ENCODE measurements at places on chromosomes 5 and 9. TPM values are rescaled to one million over a fixed set of nuclear protein-coding genes. Genes with fewer than 3 reads are reported as not detected.

DNA sequence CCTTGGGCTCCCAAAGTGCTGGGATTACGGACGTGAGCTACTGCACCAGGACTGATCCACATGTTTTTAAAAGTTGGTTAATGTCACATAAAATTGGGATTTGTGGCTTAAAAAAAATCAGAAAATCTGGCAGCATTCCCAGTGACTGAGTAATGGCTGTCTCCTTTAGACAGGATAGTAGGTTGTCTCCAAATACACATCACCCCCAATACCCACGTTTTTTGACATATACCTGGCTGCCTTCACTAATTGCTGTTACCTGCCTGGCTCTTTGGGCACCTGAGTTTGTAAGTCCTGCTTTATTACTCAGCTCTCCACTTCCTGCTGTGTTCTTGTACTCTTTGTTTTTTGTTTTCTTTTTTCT, 84.8 kb downstream of the KDM4C start:
- DNase-seq, result peak; percentile 69

The FOXD4L6 gene
- total RNA-seq, result not detected

DNA sequence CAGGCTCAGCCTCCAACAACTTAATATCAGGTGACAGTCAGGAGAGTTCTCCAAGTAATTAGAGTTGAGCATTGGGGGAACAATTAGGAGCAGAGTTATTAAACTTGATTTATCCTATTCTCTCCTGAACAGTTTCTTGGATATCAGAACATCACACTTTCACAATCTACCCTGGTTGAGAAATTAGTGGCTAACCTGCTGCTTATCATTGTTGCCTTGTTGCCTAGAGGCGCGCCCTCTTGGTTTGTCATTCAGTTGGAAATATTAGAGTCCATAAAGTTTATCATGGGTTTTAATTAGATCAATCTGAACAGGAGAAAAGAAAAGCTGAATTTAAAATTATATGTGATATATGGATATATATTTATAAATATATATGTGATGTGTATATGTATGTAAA, 291.1 kb downstream of the CCDC171 start:
- no peak for DNase-seq

The ABLIM3 gene
- 36.7 TPM for total RNA-seq

GRCh38 chr9:35923927-35924763, 14.9 kb downstream of the SPAAR start:
- DNase-seq, result peak; percentile 98

DNA sequence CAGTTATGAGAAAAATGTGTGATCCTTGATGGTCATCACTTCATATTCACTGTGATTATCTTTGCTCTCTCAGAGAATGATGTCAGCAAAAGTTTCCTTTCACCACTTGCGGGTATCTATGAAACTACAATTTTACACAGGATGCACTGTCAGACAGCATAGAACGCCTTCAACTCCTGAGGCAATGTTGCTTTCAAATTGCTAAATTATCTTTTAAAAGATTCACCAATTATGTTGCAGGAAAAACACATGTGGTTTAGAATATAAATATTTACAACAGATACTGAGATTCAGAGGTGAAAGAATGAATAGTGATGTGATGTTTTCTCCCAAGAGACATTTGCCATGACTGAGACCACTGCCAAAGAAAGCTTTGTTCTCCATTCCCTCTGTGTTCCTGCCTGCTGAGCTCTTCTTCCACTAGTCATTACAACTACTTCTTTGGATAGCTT, 879.8 kb upstream of the DMAC1 start:
- no peak for DNase-seq

The ACSL6 gene
- not detected for total RNA-seq

The MED10 gene
- total RNA-seq, result 9.7 TPM

DNA sequence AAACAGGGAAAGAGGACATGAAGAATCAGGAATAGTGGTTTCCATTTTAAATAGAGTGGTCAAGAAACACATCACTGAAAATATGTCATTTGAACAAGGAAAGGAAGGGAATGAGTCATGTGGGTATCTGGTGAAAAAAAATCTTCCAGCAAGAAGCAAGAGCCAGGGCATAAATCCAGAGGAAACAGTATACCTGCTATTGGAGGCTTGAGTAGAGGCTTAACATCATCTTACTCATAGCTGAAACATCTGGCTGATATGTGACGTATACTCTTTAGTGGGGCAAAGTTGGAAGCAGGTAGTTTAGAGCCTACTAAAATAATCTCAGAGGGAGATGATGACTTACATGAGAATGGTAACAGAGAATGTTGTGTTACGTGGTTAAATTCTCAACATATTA, 517.2 kb downstream of the CAAP1 start:
- peak; percentile 94 for DNase-seq

GRCh38 chr9:137876781-137877386, 698 bp upstream of the CACNA1B start:
- DNase-seq, result no peak
